ENCODE measurements at places on chromosomes 3 and 15.

- DNase-seq, result no peak
These were observed 65.3 kb upstream of the FSTL1 start for GRCh38 chr3:120516136-120516535.

- DNase-seq, result no peak
These were observed 11.9 kb downstream of the NOX5 start for GRCh38 chr15:69026355-69026754.

- DNase-seq, result no peak
These were observed 15.3 kb upstream of the NRROS start for GRCh38 chr3:196624067-196624790.

- DNase-seq, result peak; percentile 59
These were observed 49.3 kb upstream of the TRPM1 start for GRCh38 chr15:31150732-31151231.

DNA sequence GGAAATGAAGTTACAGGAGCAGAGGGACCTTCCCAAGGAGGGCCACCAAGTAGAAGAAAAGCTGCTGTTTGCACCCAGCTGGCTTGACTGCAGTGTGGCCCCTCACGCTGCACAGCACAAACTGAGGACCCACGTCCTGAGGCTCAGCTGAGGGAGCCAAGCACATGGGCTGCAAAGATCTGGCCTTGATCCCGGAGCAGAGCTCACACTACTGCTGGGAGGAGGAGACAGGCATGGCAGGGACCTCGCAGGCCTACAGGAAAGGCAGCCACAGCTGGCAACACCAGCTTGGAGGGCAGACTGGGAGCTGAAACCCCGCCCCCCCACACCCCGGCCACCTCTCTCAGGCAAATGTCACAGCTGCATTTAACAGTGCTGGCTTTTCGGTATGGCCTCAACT lies 39.7 kb downstream of the KLHL25 start:
- no peak for DNase-seq

- no peak for DNase-seq
These were observed 132.0 kb downstream of the ARNT2 start for GRCh38 chr15:80536231-80536630.

DNA sequence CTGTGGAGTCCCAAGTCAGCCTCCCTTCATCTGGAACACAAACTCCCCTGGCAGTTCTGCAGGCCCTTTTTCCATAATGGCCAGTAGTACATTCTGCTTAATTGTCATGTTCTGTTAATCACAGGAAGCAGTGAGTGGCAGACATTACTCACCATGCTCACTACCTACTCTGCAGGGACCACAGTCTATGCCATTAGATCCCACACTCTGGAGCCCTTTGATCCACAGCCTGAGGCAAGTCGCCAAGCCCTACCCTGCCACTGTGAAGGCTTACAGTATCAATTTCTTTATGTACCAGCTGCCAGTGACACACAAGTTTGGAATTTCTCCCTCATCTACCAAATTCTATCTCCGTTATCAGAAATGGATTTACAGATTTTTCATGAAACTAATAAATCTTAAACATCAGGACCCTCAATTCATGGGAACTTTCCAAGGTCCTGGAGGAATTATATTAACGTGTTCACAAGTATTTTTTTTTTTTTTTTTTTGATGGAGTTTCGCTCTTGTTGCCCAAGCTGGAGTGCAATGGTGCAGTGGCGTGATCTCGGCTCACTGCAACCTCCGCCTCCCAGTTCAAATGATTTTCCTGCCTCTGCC lies 20.6 kb upstream of the WWTR1 start:
- DNase-seq, result peak; percentile 88

DNA sequence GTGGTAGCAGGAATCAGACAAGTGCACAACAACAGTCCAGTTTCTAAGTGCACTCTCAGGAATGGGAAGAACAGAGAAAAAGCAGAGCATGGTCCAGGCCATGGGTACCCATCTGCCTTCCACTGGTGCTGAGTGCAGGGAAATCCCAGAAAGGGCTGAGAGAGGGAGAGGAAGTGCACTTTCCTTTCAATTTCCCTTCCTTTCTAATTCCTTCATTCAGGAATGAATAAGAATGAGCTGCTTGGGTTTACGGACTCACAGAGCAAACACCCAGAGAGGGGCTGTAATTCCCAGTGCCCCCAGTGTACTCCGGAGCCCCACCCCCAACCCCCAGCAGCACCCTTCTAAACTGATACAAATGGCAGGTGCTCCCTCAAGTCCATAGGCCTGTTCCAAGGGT lies 300.6 kb downstream of the FOXP1 start:
- DNase-seq, result no peak

- no peak for DNase-seq
These were observed 403.0 kb upstream of the ONECUT1 start for GRCh38 chr15:53193149-53193548.

- no peak for DNase-seq
These were observed 179.1 kb downstream of the PTPRG start for GRCh38 chr3:61740494-61740893.

- no peak for DNase-seq
These were observed 26.3 kb downstream of the CDAN1 start for GRCh38 chr15:42710662-42711061.

DNA sequence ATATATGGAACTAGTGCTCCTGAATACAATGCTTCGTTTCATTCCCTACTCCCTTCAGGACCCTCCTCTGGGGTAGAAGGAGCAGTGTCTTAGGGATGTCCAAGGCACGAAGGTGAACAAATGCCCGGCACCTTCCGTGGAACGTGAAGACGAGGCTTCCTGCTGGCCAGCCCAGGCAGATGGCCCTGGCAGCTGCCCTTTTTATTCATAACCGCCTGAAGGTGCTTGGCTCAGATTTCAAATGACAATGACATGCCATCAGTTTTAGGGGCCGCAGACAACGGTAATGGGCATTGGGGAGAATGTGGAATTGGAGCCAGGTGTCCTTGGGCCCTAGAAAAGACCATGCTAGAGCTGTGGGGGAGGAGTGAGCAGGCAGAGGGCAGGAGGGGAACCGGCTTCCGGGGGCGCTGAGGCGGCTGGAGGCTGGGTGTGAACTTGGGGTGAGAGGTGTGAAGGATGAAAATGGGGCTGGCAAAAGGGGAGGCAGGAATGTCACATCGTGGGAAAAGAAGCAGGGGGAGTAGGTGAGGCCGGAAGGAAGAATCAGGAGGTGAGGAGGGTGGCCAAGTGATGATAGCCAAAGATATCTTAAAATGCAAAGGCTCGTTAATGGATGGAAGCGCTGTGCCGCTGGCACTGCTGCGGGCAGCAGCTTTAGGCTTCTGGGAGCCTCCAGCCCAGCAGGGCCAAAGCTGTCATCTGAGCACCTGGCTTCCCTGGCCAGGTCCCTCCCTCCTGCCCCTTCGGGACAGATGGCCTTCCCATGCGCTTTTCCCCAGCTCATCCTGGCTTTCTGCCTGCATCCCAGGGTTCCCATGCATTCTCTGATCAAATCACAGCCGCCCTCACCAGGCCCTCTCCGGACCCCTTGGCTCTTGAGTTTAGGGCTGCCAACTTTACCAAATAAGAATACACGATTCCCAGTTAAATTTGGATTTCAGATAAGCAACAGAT lies 93.7 kb downstream of the TMEM266 start:
- no peak for DNase-seq

DNA sequence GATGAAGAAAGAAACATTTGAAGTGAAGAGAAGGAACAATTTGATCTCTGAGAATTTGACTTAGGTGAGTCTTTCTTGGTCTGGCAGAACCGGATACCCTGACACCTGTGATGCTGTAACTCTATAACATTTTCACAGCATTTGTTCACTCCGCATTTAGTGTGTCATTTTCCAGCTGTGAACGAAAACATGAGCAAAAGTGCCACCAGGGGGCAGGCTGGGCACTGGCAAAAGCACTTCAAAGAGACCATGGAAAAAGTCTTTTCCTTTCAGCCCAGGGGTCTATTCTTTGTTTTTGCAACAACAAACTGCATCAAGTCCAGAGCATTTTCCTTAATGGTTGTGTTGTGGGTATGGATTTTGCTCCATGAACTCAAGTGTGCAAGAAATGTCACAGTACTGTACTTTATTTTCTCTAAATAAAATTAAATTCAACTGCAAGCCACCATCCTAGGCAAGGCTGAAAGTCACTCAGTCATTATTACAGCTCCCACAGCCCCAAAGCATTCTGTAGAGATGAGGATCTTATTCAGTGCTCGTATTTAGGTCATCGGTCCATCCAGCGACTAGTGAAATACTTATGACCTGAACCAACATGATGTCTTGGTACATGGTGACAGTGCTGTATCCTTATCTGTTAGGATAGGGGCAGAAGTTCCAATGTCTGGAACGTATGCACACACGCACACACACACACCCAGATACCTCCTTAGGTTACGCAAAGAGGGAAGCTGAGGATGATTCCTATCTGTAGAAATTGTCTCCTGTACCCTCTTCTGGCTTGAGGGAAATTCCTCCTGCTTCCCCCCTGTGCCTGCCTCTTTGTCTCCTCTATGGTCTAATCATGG lies 125.5 kb downstream of the GADL1 start:
- DNase-seq, result peak; percentile 95

DNA sequence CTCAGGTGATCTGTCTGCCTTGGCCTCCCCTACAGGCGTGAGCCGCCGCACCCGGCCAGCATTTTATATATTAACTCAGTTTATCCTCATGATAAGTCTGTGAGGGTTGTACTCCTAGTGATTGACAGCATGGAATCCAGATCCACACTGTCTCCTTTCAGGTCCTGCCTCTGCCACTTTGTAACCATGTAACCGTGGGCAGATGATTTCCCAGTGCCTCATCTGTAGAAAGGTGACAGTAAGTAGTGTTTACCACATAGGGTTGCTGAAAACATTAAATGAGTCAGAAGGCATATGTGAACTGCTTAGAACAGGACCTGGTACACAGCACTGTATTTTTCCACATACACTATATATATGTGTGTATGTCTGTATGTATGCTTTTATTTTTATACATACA lies 2.4 kb downstream of the FYTTD1 start:
- DNase-seq, result no peak

GRCh38 chr3:72520690-72521308 lies 327.4 kb downstream of the SHQ1 start:
- DNase-seq, result no peak

GRCh38 chr15:40911141-40911540 lies 16.9 kb downstream of the VPS18 start:
- DNase-seq, result no peak

Data from trophoblast cell (in vitro differentiated cells and primary cell).